Sigmoid colon (tissue), 7 donors: ENCODE measurements at places on chromosomes 5 and 9. TPM values are rescaled to one million over a fixed set of nuclear protein-coding genes. Genes with fewer than 3 reads are reported as not detected.

- DNase-seq: no peak
Measured at GRCh38 chr9:128091571-128091970, 23.5 kb downstream of the SLC25A25 start.

DNA sequence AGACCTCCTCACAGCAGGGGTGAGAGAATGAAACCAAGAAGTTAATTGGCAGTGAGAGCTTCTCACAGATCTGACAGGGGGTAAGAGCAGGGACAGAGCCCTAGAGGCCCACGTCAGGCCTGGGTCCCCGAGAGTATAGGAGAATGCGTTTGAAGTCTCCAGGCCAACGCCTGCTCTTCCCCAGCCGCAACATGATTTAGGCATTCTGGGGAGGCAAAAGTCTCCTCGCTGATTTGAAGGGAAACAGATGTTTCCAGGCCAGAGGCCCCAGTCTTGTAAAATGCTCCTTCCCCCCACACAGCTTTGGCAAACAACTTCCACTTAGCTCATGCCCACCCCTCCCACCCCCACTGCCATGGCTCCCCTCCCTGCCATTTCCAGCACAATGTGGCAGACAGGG is 239.2 kb upstream of the TRIM32 start:
- DNase-seq: no peak

- DNase-seq: no peak
Measured at GRCh38 chr5:14325369-14325768, 182.2 kb downstream of the TRIO start.

Gene RXRA
- polyA plus RNA-seq: 50.8 TPM

GRCh38 chr9:89024727-89025126 is 33.5 kb downstream of the S1PR3 start:
- DNase-seq: no peak

Gene NR4A3
- 1.2 TPM for polyA plus RNA-seq
